ENCODE measurements at places on chromosomes 7 and 10. TPM values are rescaled to one million over a fixed set of nuclear protein-coding genes. Genes with fewer than 3 reads are reported as not detected.

Gene CALHM3
- not detected for total RNA-seq

Gene CALML3
- not detected for total RNA-seq

Gene GLI3
- total RNA-seq = not detected

Gene ZNF488
- not detected for total RNA-seq

Gene FGFBP3
- 252 TPM for total RNA-seq

Gene SPDYE11
- not detected for total RNA-seq

Gene CRYGN
- not detected for total RNA-seq

Gene CTBP2
- total RNA-seq = 85.3 TPM

Gene ZNF853
- total RNA-seq = 16.6 TPM

Gene NOS3
- total RNA-seq = 34.5 TPM

Gene TCAF2
- 0.06 TPM for total RNA-seq

Gene NKX1-2
- total RNA-seq = 0.06 TPM

Gene HDAC9
- total RNA-seq = 5.6 TPM

Gene PKD2L1
- not detected for total RNA-seq

Gene TACC2
- total RNA-seq = 6.6 TPM

Gene MINDY4
- total RNA-seq = 7.5 TPM

Gene HHEX
- 0.54 TPM for total RNA-seq

Gene NUPR2
- not detected for total RNA-seq

Gene SLC18A3
- not detected for total RNA-seq

Gene GNAT3
- total RNA-seq = not detected

Gene ANKRD22
- not detected for total RNA-seq

Gene GRID2IP
- total RNA-seq = not detected

Gene HECW1
- total RNA-seq = not detected

Gene PNLIPRP3
- total RNA-seq = not detected

Gene TAS2R4
- total RNA-seq = not detected

Gene IL6
- total RNA-seq = not detected

Gene ATG9B
- 0.34 TPM for total RNA-seq

Gene CALCR
- total RNA-seq = not detected

Gene ABCC2
- 3.7 TPM for total RNA-seq

Gene MGAM2
- total RNA-seq = not detected

Gene ENTPD7
- total RNA-seq = 8.4 TPM

Gene SYPL1
- 25.6 TPM for total RNA-seq

Gene MMD2
- not detected for total RNA-seq

Gene LDB3
- 0.37 TPM for total RNA-seq

Gene PUS7
- 48.9 TPM for total RNA-seq

Gene GPAM
- 11.1 TPM for total RNA-seq

Gene GPR26
- not detected for total RNA-seq

Gene DGKB
- not detected for total RNA-seq

Gene PON3
- total RNA-seq = not detected

Gene DKK1
- 932 TPM for total RNA-seq

Gene SEPTIN7
- 149 TPM for total RNA-seq

Gene NUTM2A
- total RNA-seq = not detected

Gene HMX3
- not detected for total RNA-seq

Gene PLEKHA1
- total RNA-seq = 21.3 TPM

Gene INHBA
- total RNA-seq = not detected

Gene ERVW-1
- not detected for total RNA-seq

Gene MAD1L1
- 163 TPM for total RNA-seq

Gene SSMEM1
- total RNA-seq = not detected

Gene OR2F1
- total RNA-seq = not detected

Gene GBX1
- total RNA-seq = 0.37 TPM

Gene NME8
- not detected for total RNA-seq

Gene SMNDC1
- total RNA-seq = 13.5 TPM

Gene PVRIG
- not detected for total RNA-seq

Gene MPP7
- total RNA-seq = not detected

Gene AKR1D1
- not detected for total RNA-seq
